ENCODE measurements at places on chromosomes 5 and 9.

- no peak for DNase-seq
Observed at GRCh38 chr9:97243606-97244005, 63.9 kb upstream of the CCDC180 start.

- DNase-seq, result no peak
Observed at GRCh38 chr5:172509405-172509781, 55.1 kb upstream of the SH3PXD2B start.

DNA sequence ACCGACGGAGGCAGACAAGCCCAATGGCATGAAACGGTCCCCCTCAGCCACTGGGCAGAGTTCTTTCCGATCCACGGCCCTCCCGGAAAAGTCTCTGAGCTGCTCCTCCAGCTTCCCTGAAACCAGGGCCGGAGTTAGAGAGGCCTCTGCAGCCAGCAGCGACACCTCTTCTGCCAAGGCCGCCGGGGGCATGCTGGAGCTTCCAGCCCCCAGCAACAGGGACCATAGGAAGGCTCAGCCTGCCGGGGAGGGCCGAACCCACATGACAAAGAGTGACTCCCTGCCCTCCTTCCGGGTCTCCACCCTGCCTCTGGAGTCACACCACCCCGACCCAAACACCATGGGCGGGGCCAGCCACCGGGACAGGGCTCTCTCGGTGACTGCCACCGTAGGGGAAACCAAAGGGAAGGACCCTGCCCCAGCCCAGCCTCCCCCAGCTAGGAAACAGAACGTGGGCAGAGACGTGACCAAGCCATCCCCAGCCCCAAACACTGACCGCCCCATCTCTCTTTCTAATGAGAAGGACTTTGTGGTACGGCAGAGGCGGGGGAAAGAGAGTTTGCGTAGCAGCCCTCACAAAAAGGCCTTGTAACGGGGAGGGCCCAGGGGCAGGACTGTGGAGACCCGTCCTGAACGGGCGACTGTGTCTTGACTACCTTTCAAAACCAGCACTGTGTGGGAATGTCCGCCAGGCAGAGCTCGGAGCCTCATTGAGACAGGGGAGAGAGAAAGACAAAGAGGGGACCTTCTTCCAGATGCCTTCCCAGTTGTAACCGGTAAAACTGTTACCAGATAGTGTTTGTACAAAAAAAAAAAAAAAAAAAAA lies 29.9 kb downstream of the CD180 start:
- peak; percentile 27 for DNase-seq

GRCh38 chr9:115694014-115694413 lies 459.6 kb upstream of the PAPPA start:
- DNase-seq, result no peak

DNA sequence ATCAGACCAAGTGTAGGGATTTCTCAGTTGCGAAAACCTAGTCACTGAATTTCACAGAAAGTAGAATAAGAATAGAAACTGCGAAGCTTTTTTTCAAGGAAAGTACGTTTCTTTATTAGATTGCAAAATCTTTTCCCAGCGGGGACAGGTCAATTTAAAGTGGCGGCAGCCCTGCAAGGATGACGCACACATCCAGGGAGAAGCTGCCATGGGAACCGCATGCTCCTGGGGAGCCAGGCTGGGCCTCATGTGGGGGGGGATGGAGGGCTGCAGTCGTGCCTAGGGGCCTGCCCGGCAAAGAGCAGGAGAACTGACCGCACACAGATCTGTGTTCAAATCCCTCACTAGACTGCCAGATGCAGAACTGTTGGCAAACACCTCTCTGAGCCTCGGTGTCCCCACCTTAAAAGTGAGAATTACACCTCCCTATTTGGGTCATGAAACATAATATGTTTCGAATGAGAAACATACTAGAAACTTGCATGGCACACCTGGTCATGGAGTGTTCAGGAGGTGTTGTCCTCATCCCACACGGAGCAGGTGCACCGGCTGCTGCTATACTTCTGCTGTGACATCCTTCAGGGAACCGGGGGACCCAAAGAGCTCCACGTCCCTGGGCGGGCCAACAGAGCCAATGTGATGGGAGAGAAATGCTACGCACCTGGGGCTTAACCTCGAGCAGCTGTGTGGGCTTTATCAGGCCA lies 127.8 kb upstream of the PHYKPL start:
- no peak for DNase-seq

- DNase-seq, result no peak
Observed at GRCh38 chr9:136544548-136544963, 1.3 kb downstream of the NOTCH1 start.

GRCh38 chr9:113581865-113582697 lies 118.6 kb downstream of the RGS3 start:
- peak; percentile 65 for DNase-seq

GRCh38 chr5:59137846-59138245 lies 555.0 kb downstream of the RAB3C start:
- no peak for DNase-seq

DNA sequence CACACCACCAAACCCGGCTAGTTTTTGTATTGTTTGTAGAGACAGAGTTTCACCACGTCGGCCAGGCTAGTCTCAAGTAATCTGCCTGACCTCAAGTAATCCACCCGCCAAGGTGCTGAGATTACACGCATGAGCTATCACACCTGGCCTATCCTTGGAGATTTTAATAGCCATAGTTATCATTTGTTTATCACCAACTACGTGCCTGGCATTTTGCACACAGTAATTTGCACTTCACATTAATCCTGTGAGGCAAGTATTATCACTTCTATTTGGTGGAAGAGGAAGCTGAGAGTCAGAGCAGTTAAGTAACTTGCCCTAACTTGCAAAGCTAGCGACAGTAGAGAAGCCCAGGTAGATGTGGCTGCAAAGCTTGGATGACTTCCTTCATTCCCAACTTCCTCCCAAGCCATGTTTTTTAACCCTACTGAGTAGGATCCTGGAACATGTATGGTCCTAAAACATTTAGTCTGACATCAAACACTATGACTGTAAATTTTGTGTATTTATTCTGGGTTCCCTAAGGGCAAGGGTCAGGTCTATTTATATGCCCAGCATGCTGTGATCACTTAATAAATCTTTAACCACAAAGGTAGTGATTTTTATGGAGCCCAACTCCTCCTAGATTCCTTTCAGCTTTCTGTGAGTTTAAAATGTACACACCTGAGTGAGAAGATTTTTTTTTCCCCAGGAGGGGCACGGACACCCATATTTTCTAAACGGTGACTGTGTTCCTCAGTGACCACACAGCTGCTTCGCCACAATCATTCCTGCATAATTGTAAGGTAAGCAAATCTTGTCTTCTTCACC lies 100.2 kb upstream of the RAI14 start:
- DNase-seq, result no peak

GRCh38 chr5:36305571-36306326 lies 4.0 kb upstream of the RANBP3L start:
- DNase-seq, result no peak

DNA sequence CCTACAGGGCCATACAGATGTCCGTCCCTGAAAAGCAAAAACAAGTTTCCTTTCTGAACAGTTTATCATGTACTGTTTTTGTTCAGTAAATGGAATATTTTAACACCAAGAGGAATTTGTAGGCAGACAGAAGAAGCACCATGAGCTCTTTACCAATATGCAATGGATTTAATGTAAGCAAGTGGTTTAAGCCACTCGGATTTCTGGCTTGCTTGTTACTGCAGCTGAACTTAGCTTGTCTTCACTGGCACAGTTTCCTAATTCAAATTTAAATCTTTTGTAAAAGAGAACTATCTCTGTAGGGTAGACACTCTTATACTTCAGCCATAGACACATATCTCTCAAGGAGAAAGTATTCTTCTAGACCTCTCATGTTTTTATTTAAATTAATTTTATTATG lies 12.7 kb upstream of the EBF1 start:
- DNase-seq, result no peak

DNA sequence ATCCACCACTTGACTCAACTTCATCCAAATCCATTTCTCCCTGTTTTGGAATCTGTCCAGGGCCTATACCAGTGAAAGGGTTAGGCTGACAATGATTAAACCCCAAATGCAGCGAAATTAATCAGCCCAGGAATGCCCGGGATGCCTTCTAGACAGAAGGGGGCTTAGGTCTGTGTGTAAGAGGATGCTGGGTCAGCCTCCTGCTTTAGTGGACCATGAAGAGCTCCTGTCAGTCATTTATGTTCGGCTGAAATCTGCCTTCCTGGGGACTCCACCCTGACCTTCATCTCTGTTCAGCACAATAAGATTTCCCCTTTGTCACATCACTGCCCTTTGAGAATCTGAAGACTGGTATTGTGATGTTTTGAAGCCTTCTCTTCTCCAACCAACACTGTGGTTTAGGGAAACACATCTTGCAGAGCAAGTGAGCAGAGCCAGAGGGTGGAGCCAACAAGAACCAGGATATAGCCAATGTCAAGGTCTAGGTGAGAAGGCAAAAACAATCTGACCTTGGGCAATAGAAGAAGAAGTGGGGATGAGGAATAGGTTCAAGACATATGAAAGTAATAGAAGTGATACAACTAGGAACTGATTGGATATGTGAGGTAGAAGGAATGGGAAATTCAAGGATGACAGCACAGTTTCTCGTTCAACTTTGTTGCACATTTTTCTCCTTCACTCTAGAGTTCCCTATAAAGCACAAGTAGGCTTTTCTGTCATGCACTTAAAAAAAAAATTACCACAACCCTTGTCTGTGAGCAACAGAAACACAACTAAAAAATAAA lies 234.4 kb downstream of the ARHGAP26 start:
- DNase-seq, result no peak

- no peak for DNase-seq
Observed at GRCh38 chr9:93115486-93116071, 18.5 kb downstream of the NINJ1 start.

DNA sequence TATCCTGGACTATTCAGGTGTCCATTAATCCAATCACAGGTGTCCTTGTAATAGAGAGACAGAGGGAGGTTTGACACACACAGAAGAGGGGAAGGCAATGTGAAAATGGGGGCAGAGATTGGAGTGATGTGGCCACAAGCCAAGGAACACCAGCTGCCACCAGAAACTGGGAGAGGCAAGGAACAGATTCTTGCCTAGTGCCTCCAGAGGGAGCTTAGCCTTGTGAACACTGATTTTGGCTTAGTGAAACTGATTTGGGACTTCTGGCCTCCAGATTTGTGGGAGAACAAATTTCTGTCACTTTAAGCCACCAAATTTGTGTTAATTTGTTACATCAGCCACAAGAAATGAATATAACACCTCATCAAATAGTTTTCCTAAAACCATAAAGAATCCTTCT lies 416.2 kb downstream of the ENC1 start:
- no peak for DNase-seq

DNA sequence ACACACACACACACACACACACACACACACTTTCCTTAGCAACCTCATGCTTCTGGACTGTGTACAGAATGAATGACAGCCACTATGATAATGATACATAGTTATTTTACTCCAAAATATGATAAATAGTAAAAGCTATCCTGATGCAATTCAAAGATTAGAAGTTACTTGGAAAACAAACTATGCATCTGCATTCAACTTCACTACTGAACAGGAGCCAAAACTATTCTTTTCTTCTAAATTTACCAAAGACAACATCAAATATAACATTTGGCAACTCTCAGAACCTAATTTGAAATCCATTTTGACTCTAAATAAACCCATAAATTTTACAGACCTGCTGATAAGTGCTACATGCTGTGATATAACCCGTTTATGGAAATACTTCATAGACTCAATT lies 33.3 kb downstream of the GLIS3 start:
- no peak for DNase-seq

DNA sequence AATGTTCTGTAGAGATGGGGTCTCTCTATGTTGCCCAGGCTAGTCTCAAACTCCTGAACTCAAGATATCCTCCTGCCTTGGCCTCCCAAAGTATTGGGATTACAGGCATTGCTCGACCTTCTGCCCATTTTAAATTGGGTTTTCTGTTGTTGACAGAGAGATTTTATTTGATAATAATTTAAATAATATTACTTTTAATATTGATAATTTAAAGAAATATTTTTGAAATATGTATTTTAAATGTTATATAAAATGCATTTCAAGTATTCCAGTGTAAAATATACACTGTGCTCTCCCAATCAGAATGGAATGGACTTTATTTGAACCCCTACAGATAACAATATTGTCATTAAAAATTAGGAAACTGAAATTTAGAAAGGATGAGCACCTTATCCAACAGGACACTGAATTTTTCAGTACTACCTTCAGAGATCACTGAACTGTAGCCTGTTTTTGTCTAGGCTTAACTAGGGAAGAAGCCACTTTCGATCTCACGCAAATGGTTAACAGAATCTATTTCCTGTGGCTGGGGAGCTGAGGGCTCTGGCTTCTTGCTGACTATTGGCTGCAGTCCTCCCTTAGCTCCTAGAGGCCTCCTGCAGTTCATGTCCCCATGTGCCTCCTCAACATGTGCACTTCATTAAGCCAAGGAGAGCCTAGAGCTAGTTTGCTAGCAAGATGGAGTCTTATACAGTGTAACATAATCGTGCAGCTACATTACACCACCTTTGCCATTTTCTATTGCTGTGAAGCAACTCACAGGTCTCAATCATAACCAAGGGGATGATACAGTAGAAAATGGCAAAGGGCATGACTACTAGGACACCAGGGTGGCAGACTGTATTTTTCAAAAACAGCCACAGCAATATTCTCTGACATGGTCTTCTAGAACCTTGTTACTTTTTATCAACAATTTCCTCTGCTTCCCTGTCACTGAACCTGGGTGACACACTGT lies 150.0 kb downstream of the CDC42SE2 start:
- DNase-seq, result no peak

- no peak for DNase-seq
Observed at GRCh38 chr9:133163504-133164172, at the start of gene GBGT1. Gene GBGT1 (minus strand): TSS chr9:133163914. CDS start chr9:133162412, 1,502 bp downstream.

DNA sequence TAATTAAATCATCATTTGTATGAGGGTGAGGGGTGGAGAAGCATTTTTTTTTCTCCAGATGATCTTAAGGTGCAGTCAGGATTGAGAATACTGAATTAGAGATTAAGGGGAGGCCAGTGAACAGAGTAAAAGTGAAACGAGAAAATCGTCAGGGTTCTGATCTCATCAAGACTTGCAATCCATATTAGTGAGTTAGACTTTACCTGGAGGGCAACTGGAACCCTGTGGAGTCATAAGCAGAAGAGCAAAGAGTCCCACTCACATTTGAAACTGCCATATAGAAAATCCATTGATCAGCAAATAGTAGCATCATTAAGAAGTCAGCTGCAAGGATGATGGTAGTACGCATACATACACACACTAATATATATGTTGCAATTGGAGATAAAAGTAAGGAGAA lies 466.2 kb upstream of the PAPPA start:
- no peak for DNase-seq

DNA sequence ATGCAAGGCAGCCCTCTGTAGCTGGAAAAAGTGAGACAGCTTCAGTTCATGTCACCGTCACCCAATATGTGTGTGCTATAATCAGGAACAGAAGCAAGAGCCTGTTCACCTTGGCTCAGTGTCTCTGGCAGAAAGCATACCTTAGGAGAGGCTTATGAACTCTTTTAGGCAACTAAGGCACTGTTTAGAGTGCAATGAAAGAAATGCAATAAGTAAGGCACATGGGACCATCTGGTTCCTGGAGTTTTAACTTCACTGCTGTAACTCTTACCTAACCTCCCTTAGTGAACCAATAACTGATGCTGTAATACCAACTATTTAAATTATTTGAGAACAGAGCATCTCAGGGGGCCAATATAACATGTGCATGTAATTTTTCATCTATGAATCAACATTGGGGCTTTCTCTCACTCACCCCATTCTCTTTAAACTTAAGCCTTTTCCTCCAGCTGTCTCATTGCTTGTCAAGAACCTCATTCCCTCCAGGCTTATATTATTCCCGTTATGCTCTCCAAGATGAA lies 32.4 kb downstream of the C9 start:
- no peak for DNase-seq

- DNase-seq, result no peak
Observed at GRCh38 chr5:109837231-109837861, 147.6 kb downstream of the MAN2A1 start.

- no peak for DNase-seq
Observed at GRCh38 chr5:10756549-10756948, 4.5 kb downstream of the DAP start.

All from stimulated activated CD8-positive, alpha-beta memory T cell treated with anti-CD3 and anti-CD28 coated beads, Interleukin-4, amount 100 ng/mL, for 4 hours (primary cell).